NCI-H510A (cell line): ENCODE measurements at places on chromosomes 3 and 15.

DNA sequence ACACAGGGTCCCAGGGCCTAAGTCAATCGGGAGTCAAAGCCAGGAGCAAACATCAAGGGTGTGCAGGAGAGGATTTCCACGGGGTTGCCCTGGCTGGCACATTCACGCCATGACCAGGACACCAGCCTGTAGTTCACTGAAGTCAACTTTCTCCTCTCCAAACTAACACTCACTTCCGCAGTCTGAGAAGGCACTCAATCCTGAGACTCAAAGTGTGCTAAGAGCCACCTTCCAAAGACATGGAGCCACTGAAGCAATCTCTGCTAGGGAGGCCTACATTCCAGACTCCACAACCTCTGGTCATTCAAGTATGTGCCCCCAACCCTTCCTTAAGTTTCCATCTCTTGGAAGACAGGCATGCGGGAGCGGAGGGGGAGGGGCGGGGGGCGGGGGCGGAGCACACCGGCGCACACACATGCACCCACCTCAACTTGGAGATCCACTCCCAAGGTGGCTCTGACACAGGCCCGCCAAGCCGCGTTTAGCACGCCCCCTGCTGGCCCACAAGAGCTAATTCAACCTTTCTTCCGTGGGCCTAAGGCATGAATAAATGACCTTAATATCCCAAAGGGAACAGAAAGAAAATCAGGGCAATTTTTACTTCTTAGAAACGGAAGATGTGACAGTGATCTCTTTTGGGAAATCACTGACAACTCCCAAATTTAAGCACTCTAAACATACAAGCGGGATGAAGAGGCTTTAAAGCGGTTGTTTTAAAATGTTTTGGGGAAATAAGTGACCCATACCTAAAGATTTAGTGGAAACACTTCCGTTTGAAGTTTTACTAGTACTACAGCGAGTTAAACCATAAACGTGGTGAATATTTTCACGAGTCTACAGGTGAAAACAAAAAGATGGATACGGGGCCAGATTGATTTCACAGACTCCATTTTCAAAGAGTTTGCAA lies 162.5 kb upstream of the CHRNA7 start:
- no peak for DNase-seq

- no peak for DNase-seq
Measured at GRCh38 chr3:107855710-107856109, 235.1 kb downstream of the CD47 start.

DNA sequence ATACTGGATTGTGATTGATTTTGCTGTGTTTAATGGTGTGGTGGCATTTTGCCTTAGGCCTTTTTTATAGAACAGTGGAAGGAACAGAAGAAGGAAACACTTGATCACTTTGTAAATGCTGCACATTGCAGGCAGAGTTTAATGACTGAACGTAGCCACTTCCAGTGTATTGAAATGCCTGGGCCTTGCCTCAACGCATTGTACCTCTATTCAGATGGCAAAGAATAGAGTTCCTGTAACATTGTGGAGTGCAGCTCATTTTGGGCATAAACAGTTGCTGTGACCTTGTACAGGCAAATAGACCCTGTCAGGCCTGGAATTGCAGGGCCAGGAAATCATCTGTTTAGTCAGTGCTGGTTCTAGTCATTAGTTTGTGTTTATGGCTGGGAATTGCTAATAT lies 225.0 kb downstream of the EPHA3 start:
- no peak for DNase-seq

DNA sequence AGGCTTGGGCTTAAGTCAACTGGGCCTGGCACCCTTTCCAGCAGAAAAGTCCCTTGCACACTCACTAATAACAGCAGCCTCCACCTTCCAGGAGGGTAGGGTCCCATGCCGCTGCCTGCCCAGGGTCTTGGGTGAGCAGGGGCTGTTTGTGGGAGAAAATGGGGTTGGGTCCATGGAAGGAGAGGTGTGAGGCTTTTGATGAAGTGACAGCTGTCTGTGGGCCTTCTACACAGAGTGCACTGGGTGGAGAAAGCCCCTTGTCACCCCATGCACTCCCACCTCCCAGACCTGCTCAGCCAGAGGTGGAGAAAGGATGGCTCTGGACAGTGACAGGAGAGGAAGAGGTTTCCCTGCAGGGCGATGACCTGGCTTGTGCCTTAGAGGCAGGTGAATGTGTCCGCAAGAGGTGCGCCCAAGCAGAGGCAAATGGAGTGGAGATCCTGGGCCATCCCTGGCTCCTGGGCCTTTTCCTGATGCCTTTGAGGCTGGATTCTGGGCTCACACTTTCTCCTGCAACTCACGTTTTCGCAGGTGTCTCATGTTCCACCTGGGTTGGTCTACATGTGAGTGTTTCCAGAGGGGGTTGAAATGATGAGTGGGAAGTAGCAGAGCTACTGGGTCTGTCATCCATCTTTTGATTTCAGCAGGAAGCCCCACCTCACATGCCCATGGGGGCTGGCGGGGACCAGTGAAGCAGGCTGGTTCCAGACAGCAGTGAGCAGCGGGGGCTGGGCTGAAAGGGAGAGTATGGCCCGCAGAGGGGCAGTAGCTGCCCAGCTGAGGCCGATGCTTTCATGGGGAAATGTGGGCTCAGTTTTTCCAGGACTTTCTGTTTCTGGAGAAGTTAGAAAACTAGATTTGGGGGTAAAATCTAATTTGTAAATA lies 85.2 kb upstream of the PRR23E start:
- no peak for DNase-seq

- no peak for DNase-seq
Measured at GRCh38 chr3:9704347-9705322, 1.0 kb downstream of the CPNE9 start.

DNA sequence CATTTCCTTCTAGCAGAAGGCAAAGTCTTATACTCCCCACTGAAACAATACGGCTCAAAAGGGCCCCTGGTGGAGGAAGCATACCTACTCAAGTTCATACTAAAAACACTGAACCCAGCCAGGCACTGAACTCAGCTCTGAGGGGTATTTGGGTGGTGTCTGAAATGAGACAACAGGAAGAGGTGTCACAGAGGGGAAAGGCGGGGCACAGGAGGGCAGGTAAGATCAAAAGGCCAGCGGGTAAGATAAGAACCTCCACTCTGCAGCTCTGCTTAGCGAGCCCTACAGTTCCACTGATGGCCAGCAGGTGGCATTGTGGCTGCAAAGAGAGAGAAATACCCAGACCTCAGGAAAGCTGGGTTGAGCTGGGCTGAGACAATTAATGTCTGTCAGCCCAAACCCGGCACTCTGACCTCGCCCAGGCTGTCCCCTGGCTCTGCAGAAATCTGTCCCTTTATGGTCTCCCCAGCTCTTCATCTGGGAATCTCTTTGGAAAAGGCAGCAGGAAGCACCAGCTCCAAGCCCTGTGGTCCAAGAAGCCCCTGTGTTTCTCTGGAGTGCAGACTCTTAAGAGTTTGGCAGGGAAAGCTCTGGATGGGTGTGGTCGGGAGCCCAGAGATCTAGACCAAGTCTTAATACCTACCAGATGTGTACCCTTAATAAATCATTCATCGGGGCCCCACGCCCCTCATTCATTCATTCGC lies 8.4 kb downstream of the MFGE8 start:
- DNase-seq, result no peak

DNA sequence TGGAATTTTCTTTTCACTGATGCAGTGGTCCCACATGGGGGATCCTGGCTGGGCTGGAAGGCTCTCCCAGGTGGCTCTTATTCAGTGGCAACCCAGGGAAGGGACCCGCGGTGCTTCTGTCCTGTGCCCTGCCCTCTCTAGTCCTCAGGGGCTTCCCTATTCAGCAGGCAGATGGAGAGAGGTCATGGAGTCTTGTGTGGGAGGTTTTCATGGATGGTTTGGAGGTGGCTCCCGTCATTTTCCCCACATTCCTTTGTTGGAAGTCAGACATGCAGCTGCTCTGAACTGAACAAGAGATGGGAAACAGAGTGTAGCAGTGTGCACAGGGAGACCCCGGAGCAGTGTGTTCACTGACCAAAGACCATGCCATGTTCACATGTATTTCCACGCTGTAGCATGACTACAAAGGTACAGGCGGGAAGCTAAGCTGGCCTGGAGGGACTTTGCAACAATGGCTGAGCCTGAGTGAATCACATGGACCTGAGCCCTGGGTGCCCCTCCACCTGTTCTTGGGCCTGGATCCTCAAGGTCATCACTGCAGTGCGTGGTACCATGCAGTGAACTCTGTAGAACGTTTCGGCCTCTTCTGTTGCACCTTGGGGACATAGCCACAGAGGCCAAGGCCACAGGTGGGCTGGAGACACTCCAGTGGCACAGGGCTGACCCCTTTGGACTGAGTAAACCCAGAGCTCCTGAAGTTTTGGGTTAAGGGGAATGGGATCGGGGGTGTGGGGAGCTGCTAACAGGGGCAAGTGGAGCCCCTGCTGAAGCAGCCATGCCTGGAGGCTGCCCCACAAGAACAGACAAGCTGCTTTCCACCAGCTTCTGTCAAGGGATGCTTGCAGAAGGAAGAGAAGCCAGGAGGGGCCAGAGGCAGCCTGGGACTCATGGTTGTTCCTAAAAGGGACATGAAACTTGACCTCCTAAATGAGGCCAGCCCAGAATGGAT lies 123.0 kb downstream of the ASB7 start:
- DNase-seq, result no peak

- no peak for DNase-seq
Measured at GRCh38 chr3:150203273-150203672, 204.8 kb upstream of the TSC22D2 start.

GRCh38 chr3:72461787-72462186 lies 386.5 kb downstream of the SHQ1 start:
- no peak for DNase-seq
